ENCODE measurements at places on chromosomes 5 and 9.

GRCh38 chr9:30519756-30520155 is 1864.7 kb upstream of the ACO1 start:
- DNase-seq: no peak

DNA sequence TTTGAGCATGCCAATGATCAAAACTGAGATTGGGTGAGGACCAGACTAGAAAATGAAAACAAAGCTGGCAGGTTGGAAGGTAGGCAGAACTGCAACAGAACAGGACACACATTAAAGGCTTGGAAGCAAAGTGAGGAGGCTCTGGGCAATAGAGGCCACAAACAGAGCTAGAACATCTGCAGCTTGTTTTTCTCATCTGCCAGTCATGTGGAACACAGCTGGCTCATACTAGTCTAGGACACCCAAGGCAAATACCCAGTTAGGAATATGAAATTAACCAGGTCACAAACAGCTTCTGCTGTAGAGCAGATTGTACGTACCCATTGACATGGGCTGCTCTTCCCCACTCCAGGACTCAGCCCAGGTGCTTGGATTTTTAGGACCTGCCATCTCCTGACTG is 61.7 kb downstream of the SPEF2 start:
- DNase-seq: no peak

DNA sequence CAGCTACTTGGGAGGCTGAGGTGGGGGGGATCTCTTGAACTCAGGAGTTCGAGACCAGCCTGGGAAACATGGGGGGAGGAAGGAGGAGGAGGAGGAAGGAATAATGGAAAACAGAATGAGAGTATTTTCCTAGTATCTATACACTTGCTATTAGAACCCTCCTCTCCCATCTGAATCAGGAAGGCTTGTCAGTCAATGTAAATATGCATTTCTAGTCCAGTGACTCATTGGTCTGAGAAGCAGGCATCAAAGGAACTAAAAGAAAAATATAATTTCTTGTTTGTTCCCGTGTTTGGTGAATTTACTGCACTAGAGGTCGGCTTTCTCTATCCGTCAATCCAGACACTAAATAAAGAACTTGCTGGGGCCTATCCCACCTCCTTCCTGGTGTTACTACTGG is 88.6 kb downstream of the AGTPBP1 start:
- no peak for DNase-seq

DNA sequence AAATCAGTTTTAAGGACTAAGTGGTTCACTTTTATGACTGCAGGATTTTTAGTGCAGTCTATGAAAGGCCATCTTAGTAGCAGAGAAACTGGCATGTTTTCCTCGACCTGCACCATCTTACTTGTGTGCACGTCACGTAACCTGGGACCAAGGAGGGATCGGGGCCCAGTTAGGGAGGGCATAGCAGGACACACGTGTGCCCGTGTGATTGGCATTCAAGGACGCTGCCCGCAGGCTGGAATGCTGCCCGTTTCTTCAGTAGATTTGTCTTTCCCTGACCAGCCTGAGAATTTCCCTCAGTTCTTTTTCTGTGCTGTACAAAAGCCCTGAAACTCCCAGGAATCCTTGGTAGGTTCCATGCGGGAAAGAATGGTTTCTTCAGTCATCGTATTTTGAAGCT is 196.3 kb downstream of the TRIO start:
- DNase-seq: no peak

DNA sequence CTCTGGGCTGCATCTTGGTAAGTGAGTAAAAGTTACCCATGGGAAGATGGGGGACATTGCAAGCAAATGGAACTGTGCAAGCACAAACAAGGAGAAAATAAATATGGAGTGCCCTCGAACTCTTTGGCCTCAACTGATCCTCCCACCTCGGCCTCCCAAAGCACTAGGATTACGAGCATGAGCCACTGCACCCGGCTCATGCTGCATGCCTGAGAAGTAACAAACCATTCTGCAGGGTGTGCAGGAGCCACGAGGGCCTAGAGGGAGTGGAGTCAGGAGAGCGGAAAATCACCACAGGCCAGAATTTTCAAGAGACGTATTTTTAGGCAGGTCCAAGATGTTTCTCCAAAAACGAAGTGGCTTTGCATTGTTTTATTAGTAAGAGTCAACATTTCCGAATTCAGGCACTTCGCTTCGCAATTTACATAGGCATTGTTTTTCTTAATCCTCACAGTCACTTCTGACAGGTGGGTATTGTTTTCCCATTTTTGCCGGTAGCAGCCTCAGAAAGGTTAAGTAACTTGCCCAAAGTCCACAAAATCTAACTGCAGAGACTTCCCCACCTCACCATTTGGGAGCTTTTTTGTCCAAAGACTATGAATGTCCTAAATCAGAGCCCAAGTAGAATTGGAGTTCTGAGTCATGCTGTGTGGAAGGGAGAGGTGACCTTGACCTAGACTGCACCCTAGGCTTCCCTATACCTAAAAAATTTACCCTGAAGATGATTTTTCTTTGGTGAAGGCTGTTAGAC is 230.2 kb downstream of the NR3C1 start:
- no peak for DNase-seq

DNA sequence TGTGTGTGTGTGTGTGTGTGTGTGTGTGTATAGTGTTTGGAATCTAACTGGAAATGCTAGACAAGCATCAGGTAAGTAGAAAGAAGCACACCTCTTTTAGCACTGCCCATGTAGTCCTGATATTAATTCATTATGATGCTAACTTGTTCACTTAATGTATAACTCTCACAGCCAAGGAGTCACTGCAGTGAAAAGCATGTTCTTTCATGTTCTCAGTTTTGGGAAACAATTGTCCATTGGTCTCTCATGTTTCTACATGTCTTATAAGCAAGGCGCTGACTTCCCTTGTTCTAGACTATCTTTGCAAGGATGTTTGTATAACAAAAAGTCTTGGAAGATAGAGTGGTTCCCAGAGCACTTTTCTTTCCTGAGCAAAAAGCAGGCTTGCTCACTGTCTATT is 148.8 kb upstream of the TNPO1 start:
- no peak for DNase-seq

DNA sequence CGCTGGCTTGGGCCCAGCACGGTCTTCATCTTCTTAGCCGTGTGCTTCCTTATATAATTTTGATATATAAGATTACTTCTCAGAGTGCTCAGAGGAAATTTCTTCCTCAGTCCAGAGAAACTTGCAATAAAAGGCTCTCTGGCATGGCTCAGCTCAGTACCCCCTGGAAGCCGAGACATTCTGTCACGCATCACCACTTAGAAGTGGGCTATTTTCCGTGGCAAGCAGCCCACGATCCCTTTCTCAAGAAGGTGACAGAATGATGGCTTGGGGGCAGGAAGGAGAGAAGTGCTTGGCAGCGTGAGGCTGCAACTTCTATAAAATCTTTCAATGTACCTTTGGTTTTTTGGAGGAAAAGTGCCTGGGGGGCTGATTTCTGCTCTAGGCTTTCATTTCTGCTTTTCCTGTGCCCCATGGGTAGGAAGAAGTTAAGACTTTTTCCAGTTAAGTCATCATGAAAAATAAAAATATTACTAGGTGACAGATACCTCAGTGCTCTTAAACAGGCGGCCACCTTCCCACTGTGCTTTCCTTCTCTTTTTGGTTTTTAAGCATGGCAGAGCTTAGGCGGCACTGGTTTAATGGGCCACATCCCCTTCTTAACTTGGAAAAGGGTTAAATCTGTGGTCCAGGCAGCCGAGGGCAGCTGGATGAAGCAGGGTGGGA is 104.6 kb downstream of the MVB12B start:
- no peak for DNase-seq

GRCh38 chr5:134813827-134814226 is 31.9 kb upstream of the C5orf24 start:
- no peak for DNase-seq

GRCh38 chr5:68593211-68593671 is 377.7 kb downstream of the PIK3R1 start:
- DNase-seq: no peak

DNA sequence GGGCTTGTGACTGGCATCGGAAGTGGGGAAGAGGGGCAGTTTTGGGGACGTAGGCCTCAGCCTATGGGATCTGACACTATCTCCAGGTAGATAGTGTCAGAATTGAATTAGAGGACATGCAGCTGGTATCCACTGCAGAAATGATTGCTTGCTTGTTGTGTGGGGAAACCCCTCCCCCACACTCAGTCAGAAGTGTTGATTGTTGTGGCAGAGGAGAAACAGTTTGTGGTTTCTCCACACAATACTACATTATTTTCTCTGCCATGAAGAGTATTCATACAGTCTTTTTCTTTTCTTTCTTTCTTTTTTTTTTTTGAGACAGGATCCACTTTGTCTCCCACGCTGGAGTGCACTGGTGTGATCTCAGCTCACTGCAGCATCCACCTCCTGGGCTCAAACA is 113.9 kb downstream of the ARRDC3 start:
- no peak for DNase-seq

DNA sequence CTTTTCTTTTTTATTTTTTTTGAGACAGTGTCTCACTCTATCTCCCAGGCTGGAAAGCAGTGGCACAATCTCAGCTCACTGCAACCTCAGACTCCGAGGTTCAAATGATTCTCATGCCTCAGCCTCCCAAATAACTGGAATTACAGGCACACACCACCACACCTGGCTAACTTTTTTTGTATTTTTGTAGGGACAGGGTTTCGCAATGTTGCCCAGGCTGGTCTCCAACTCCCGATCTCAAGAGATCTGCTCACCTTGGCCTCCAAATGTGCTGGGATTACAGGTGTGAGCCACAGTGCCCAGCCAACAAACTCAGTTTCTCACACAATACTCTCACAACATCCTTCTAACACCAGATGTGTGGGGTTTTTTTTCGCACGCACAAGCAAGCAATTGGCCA is 22.1 kb downstream of the AFF4 start:
- no peak for DNase-seq

GRCh38 chr5:8436924-8437323 is 568.0 kb downstream of the MTRR start:
- no peak for DNase-seq

DNA sequence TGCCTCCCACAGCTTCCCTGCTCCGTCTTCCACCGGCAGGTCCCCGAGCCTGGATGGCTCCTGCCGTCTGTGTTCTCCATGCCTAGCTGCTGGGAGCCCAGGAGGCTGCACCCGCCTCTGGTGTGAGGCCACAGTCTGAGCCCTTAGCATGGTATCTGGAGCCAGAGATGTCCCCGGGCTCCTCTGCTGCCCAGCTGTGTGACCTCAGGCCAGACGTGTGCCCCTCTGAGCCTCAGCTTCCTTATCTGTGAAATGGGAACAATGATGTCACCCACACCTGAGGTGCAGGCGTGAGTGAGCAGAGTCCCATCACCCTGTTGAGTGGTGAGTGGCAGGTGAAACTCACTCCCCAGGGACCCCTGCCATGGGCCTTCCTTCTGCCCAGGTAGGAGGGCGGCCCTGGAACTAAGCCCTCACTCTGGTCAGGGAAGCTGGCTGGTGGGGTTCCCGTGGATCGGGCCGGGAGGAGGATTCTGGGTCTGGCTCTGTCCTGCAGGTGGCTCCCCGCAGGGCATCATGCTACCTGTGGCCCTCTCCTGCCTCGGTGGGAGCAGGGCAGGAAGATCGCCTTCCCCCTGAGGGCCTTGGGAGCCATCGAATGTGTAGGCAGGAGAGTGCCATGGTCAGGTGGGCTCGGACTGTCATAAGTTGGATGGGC is 239.0 kb downstream of the PBX3 start:
- DNase-seq: no peak

- no peak for DNase-seq
Observed at GRCh38 chr5:174775081-174775480, 50.7 kb downstream of the MSX2 start.

DNA sequence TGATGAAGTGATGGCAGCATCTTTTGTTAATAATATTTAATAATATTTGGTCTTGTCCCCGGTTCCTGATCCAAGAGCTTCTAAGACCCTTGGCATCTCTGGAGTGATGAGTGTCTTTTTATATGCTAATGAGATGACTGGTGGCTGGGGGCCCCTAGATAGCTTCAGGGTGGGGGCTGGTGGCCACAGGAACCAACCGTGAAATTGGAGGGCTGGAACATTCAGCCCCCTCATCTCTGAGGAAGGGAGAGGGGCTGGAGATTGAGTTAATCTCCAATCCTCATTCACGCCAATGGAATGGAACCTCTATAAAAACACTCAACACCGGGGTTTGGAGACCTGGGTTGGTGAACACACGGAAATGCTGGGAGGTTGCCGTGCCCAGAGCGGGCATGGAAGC is 78.2 kb upstream of the RAPGEF1 start:
- DNase-seq: no peak
